ENCODE measurements at places on chromosomes 2 and 18.

DNA sequence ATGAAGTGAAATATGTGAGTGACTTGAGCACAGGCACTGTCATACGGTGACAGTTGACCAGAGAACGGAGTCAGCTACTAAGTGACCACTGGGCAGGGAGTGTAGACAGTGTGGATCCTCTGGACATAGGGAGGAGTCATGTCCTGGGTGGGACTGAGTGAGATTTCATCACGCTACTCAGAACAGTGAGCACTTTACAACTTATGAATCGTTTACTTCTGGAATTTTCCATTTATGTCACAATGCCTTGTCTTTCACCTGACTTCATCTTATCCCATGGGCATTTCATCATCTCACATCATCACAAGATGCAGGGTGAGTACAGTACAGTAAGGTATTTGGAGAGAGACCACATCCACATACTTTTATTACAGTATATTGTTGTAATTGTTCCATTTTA, 29.0 kb downstream of the PTPRM start:
- DNase-seq = no peak

GRCh38 chr2:186709529-186710450, 15.9 kb downstream of the FAM171B start:
- DNase-seq = no peak

- DNase-seq = no peak
Observed at GRCh38 chr2:48092846-48093803, 186.8 kb upstream of the FBXO11 start.

DNA sequence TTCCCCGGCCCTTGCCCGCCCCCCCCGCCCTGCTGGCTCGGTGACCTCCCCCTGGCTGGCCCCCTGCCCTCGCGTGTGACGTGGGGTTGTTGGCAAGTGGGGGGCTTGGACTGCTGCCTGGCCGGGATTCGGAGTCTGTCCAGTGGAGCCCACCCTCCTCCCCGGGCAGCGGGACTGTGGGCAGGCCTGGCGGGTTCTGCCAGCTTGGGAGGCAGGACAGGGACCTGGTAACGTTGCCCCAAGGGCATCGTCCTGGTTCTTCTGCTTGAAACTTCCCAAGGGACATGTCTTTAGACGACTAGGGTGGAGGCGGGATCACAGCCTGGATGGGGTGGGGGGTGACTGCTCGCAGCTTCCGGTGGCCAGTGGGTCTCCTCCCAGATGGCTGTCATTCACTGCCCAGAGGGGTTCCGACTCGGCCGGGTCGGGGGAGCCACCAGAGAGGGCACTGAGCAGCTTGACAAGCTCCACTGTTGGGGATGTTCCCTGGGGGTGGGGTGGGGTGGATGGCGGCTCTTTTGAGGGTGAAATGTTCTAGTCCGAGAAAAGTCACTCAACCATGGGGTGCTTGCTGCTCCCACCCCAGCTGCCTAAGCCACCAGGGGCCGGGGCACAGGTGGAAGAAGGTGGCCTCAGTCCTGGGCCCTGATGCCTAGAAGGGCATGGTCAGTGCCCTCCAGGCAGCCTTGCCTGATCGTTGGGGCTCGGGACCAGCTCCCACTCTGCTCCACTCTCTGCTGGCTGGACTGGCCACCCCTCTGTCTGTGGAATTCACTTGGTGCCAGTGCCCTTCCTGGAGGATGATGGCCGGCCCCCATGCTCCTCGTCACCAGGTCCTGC, 4.3 kb upstream of the HS6ST1 start:
- no peak for DNase-seq

DNA sequence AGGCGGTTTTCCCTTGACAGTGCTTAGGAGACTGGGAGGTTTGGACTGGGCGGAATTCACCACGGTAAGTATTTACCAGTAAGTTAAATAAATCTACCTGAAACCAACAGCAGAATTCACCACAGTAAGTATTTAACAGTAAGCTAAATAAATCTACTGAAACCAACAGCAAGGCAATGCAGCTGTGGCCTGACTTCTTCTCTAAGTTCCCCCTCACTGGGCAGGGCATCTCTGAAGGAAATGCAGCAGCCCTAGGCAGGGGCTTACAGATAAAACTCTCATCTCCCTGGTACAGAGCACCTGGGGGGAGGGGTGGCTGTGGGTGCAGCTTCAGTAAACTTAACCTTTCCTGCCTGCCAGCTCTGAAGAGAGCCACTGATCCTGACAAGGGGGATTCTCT, 432.5 kb upstream of the LRRTM1 start:
- no peak for DNase-seq

- no peak for DNase-seq
Observed at GRCh38 chr2:1856922-1857321, 112.6 kb upstream of the PXDN start.
